ENCODE measurements at places on chromosomes 4 and X.

DNA sequence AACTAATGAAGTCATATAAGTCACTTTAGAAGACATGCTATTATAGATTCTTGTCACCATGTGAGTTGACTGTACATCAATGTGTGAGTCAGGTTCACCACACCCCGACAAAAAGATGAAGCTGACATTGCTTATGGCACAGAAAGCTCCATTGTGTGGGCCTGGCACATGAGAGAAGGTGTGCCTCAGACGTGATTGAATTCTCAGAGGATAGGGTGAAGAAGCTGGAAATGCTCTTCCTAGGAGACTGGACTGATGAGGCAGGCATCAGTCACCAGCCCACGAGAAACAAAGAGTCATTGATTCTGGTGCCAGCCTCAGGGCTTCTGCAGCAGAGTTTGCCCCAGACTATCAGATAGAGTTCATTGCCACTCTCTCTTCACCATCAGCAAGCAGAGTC lies 35.9 kb upstream of the LRAT start:
- DNase-seq = no peak

DNA sequence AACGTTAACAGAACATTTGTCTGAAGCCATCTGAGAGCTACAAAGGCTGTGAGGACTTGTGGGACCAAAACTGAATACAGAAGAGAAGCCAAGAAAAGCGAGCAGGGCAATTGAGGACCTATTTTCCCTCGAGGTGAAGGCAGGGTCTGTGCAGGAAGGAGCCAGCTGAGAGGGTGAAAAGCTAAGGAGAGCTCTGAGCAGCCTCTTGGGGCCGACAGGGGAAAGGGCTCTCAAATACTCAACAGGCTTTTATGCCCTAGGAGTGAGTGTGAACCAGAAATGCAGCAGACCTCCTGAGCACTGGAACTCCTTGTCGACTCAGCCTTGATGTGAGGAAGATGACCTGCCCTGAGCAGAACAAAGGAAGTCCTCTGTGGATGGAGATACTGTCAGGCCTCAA lies 54.2 kb downstream of the C4orf50 start:
- no peak for DNase-seq

- peak; percentile 77 for DNase-seq
Measured at GRCh38 chrX:110082161-110082560, 79.2 kb downstream of the TMEM164 start.

DNA sequence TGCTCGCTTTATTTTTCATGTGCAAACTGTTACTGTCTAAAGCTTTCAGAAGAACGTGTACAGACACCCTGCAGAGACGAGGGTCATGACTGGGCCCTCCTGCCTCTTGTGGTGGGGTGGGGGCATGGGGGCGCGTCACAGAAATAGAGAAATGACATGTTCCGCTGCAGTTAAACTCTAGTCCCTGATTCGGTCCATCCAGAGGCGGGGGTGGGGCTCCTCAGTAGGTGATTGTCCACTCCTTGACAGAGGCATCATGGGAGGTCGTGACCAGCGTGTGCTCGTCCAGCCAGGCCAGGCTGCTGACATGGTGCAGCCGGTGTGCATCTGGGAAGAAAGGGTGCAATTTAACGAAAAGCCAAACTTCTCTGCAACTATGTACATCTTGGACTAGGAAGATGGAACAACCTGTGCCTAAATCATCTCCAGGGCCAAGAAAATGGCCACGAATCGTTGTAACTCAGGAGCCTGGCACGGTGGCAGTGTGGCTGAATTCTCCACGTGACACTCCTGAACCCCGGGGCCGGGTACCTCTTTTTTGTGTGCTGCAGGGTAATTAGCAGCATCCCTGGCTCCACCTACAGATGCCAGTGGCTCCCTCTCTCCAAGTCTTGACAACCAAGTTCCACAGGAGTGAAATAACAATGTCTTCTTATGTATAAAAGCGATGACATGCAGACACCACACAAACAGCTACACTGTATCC lies 41.3 kb downstream of the WDR1 start:
- no peak for DNase-seq

GRCh38 chr4:32884198-32884597 lies 2164.0 kb downstream of the PCDH7 start:
- DNase-seq = peak; percentile 13

- DNase-seq = peak; percentile 59
Measured at GRCh38 chr4:181569553-181569952, 673.6 kb upstream of the TENM3 start.

DNA sequence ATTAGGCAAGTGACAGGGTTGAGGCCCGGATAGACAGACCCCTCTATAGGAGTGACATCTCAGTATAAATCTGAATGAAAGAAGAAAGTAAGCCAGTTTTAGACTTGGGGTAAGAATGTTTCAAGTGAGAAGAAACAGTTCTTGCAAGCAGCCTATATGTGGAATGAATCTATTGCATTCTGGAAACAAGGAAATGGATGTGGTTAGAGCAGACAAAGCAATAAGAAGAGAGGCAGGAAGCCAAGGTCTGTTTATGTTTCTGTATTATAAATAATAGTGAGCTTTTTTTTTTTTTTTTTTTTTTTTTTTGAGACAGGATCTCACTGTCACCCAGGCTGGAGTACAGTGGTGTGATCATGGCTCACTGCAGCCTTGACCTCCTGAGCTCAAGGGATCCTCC lies 255.8 kb downstream of the UNC5C start:
- no peak for DNase-seq

- DNase-seq = peak; percentile 60
Measured at GRCh38 chr4:94870146-94870545, 112.4 kb downstream of the BMPR1B start.

DNA sequence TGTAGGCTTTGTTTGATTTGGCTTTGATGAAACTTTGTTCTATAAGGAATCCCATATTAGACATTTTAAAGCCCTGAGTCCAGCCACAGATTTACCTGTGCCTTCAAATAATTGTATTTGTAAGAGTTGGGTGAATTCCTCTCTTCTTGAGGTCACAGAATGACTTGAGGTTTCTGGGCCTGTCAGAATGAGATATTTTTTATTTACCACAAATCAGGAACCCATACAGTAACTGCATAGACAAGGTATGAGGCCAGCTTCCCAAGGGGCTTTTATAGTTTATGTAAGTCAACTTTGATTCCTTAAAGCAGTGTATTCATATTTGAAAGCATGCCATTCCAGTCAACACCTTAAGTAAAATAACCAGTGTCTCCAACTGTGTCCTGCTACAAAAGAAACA lies 29.1 kb upstream of the CXCL3 start:
- DNase-seq = no peak

GRCh38 chrX:113400193-113400704 lies 559.6 kb upstream of the AMOT start:
- DNase-seq = peak; percentile 18

DNA sequence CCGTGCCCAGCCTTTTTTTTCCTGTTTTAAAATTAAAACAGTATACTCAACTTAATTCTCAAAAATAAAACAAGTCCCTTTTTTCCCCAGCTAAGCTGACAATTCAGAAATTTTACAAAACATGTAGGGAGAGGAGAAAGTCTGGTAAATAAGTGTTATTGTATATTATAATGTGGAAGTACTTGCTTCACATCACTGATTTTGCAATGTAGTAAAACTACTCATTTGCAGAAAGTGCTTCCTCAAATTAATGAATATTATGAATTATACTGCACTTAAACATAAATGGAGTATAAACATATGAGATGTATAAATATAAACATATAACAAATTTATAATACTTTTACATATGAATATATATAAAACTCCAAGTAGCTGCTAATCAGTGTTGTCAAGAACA lies 11.6 kb upstream of the H2AZ1 start:
- DNase-seq = no peak

GRCh38 chrX:107674480-107675364 lies 46.4 kb downstream of the PRPS1 start:
- DNase-seq = peak; percentile 71

DNA sequence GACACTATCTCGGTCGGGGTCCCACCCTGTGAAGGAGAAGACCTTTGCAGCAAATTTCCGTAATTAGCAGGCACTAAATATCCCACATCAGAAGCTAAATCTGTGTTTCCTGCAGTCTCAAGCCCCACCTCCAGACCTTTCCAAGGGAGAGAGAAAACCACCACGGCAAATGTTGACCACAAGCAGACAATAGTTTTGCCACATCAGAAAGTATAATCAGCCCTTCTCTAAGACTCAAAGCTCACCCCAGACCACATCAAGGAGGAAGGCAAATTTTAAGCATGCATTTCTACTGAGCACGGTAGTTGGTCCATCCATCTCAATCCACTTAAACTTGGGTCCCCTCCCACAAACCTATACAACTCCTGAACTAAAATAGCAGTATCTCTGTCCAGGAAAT lies 398.5 kb downstream of the GPM6A start:
- DNase-seq = peak; percentile 63

DNA sequence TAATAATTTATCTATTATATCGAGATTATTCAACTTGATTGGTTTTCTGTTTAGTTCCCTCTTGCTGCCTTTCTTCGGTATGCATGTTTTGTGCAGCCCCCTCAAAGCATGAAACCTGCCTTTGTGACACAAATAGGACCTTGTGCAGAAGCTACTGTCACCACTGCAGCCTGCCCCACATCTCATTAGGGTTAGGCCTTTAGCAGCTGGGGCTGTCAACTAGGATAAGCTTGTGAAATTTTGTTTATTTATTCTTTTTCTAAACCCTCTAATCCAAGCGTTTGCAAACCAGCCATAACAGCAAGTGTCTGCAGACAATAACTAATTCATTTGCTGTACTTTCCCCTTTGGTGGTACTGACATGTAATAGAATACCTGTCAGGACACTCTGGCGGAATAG lies 258.9 kb downstream of the RCHY1 start:
- no peak for DNase-seq

- DNase-seq = peak; percentile 13
Measured at GRCh38 chr4:30719454-30720020, 632 bp upstream of the PCDH7 start.

DNA sequence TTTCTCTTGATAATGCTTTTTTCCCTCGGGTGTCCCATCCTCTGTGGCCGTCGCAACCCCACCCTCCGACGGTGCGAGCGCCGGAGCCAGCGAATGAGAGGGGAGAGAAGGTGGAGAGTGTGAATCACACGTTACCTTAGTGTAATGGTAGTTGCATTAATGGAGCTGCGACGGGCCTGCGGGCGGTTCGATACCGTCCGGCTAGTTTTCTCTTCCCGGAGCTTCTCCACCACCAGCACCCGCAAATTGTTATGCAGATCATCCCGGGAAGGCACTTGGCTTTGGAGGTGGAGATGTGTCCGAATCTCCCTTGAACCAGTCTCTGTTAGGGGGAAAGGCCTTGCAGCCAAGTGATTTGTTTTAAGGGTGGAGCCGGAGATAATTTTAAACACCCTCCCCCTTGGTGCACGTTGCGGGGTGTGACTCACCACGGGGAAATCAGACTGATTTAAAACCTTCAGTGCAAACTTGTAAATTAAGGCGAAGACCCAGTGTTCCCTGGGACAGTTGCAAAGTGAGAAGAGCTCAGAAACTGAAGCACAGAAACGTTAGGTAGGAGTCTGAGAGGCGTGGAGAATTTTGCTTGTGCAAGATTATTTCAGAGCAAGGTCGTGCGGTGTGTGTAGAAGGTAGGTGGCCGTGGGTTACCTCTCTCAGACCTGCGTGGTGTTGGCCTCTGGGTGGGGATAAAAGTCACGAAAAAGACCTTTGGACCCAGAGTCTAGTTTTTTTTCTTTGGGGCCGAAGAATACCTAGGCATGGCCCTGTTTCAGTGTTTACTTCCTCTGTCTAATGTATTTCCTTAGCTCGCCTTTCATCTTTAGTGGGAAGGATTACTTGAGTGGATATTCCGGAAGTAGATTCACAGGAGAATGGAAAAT lies 1.3 kb downstream of the AFF1 start:
- peak; percentile 60 for DNase-seq

DNA sequence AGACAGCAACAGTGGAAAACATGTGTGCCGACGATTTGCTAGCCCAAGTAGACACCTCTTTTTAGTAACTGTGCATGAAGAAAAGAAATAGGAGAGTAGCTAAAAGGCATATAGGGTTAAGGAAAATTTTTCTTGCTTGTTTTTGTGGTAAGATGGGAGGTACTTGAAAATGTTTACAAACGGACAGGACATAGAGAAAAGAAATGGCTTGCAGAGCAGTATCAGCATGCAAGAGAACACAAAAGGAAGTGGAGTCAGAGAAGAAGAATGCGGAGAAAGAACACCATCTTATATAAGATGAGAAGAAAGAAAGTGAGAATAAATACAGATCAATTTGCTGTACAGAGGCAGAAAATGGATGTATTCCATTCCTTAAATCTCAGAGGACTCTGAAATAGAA lies 263.7 kb upstream of the ETNPPL start:
- no peak for DNase-seq

- no peak for DNase-seq
Measured at GRCh38 chrX:103737696-103738095, 27.0 kb downstream of the TMEM31 start.

- no peak for DNase-seq
Measured at GRCh38 chrX:67544281-67545035, 637 bp downstream of the AR start.

DNA sequence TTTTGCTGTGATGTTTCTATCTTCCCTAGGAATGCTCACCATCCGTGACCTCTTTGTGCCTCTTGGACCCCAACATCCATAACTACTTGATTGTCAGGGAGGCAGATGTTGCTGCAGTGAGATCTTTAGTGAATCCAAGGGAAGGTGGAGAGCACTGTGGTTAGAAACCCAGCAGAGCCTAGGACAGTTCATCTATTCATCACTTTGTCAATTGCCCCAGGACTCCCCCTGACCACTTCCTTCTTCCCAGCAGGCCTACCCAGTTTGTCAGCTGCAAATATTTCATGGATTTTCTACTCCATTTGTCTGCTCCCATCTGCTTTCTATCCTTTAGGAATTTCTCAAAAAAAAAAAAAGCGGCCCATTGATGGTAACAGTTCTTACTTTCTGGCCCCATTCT lies 942.8 kb downstream of the PCDH7 start:
- DNase-seq = no peak

GRCh38 chr4:79688691-79689090 lies 280.7 kb upstream of the GK2 start:
- no peak for DNase-seq

- DNase-seq = peak; percentile 70
Measured at GRCh38 chrX:49995107-49995731, 72.8 kb downstream of the CLCN5 start.

DNA sequence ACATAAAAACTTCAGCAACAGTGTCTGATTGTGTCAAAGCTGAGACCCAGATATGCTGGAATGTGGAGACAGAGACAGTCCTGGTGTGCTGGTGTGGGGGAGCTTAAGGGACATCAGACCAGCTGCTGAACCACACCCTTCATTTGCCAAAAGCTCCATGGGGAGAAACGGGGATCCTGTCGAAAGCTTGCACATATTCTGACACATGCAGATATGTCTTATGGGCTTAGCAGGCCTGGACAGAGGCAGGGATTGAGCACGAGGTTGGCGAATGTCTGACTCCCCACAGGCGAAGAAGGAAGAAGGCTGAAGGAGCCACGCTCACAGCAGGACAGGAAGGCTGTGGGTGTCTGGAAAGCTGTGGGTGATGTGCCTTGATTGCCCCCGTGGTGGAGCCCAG lies 72.1 kb upstream of the ACSL1 start:
- DNase-seq = no peak

GRCh38 chr4:113645288-113645687 lies 116.2 kb downstream of the CAMK2D start:
- no peak for DNase-seq

- no peak for DNase-seq
Measured at GRCh38 chrX:155896512-155896911, 15.4 kb downstream of the VAMP7 start.

- no peak for DNase-seq
Measured at GRCh38 chrX:49856819-49857218, 22.5 kb upstream of the USP27X start.

GRCh38 chr4:38837849-38838248 lies 18.8 kb downstream of the TLR6 start:
- no peak for DNase-seq

Data from AG10803 (cell line).